Bone marrow (tissue), 2 donors: ENCODE measurements at places on chromosomes 16 and 17.

- no peak for DNase-seq
Observed at GRCh38 chr16:12729448-12729847, 74.2 kb downstream of the CPPED1 start.

- DNase-seq, result no peak
Observed at GRCh38 chr17:40859536-40859935, 7.5 kb downstream of the KRT12 start.

DNA sequence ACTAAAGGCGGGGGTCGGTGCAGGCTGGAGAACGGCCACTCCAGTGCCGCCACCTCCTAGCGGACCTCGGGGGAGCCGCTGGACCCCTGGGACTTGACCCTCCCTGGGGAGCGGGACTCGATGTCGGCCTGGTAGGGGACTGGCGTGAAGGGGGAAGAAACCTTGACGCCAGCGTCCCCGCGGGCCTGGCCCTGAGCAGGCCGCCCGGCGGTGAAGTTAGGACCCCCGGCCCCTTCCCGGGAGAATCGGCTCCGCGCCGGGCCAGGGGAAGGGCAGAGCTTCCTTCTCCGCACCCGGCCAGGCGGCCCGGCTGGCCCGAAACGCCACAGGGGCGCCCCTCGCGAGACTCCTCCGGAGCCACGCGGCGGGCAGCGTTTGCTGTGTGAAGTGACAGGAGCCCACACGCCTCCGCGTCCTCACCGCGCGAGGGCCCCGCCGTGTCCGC, 389 bp downstream of the DUS1L start:
- no peak for DNase-seq

DNA sequence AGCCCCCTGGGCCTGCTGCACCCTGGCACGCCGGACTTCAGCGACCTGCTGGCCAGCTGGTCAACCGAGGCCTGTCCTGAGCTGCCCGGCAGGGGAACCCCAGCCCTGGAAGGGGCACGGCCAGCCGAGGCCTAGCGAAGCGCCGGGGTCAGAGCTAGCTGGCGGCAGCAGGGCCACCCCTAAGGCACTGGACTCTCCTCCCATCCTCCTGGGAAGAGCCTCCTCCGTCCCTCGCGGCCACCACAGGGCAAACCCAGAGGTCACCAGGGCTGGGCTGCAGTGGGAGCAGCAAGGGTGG, 2.3 kb downstream of the PERCC1 start:
- DNase-seq, result no peak

- DNase-seq, result no peak
Observed at GRCh38 chr17:9509236-9509816, 66.3 kb downstream of the STX8 start.

- DNase-seq, result no peak
Observed at GRCh38 chr17:46739982-46740381, 78.5 kb downstream of the WNT3 start.

DNA sequence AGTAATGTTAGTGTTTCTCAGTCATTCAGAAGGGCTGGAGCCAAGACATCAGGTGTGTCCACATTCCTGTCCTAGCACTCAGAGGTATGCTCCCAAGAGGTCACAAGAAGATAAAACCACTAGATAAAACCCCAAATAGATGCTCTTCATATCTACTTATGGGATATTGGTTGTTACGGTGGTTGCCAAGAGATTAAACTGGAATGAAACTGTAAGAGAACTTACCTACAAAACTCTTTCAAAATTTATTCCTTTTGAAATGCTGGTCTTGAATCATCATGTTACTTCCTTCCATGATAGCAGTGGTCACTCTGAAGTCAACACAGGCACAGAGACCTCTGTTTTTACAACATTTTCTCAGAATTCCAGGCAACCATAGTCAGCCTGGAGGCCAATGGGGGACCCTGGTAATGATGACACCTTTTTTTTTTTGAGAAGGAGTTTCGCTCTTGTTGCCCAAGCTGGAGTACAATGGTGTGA, 122.4 kb upstream of the WSCD1 start:
- DNase-seq, result no peak

DNA sequence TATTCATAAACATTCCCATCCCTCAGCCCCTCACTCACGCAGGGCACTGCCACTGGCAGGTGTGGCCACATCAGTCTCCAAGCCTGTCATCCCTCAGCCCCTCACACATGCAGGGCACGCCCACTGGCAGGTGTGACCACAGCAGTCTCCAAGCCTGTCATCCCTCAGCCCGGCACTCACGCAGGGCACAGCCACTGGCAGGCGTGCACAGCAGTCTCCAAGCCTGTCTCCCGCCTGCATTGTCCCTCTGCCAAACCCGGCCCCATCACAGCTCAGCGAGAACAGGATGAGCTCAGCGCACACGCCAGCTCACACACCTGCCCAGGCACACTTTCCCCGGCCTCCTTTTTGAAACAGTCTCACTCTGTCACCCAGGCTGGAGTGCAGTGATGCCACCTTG, 11.4 kb upstream of the KREMEN2 start:
- DNase-seq, result no peak

DNA sequence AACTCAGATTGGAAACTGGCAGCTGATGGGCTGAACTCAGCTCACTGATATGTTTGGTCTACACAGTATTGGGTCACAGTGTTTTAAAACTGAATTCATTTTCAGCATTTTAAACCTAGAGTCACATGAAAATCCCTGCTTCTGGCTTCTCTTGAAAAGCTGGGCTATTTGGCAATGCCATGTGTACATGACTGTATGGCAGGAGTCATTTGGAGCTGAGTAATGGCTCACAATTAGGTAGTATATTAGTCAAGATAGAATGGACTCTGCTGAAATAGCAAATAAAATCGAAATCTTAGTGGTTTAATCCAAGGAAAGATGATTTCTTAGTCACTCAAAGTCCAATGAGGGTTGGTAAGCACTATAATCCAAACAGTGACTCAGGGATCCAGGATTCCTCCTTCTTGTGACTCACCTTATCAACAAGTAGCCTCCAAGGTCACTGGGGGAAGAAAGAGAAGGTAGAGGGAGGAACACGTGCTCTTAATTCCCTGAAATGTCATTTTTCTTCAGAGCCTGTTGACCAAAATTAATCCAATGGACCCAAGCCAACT, 13.9 kb upstream of the PMP22 start:
- no peak for DNase-seq

DNA sequence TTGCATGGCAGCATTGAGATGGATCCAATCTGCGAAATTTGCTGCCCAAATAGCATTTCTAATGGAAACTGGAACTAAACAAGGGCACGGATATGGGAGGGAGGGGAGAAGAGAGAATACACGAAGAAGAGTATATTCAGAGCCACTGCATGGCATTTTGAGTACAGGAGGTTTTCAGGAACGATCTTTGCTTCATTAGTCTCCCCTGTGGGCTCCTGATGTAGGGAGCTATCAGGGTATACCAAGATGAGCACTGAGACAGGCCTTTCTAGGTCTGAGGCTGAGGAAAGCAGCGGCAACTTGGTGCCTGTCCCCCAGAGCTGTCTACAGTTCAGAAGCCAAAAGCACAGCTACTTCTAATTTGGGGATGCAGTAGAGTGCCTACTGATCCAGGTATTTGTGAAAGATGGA, 257.7 kb upstream of the PMFBP1 start:
- no peak for DNase-seq

- DNase-seq, result no peak
Observed at GRCh38 chr17:28480799-28481571, 7.5 kb downstream of the SLC13A2 start.

DNA sequence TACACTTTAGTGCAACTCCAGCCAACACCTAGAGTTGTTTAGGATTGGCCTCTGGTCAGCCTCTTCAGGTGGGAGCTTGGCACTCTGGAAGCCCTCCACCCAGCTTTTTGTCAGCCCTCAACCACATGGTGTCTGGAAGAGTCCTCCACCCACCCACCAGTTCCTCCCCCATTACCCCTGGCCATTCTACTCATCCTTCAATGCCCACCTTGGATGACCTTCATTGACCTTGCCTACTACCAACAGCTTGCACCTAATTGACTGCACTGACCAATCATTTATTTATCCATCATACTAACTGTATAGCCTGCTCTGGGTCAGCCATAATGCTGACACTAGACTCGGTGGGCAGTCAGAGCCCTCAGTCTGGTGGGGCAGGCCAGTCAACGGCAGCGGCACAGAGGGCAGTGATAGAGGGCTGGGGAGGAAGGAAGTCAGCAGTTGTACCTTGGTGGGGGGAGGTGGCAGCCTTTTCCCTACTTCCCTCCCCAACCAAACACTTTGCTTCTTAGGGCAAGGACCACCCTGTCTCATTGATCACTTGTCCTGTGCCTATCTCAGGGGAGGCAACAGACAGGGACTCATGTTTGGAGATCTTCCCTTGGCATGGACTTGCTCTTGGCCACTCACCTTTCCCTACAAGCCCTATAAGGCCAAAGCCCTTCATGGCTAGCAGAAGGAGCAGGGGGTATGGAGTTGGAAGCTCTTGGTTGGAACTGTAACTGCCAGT, 29.3 kb downstream of the SLC13A5 start:
- no peak for DNase-seq

- DNase-seq, result no peak
Observed at GRCh38 chr17:35846055-35846809, 22.5 kb downstream of the HEATR9 start.

- no peak for DNase-seq
Observed at GRCh38 chr17:57902117-57902799, 52.4 kb upstream of the MRPS23 start.

GRCh38 chr16:31022544-31023251, 10.7 kb upstream of the STX4 start:
- DNase-seq, result no peak

DNA sequence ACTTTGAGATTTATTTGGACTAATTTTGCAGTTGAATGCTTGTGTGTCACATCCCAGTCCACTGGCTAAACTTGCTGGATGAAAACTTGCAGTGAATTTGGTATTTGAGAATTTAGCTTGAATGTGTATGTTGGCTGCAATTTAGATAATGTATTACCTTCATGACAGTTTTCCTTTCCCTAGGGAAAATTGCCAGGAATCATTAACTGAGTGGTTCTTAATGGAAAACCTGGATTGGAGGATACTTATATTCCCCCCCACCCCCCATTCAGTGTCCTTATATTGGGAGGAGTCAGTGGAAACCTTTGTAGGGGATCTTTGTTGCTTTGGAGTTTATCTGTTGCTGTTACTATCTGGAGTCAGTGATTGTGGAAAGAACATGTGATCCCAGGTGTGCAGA, 67.6 kb downstream of the KPNA2 start:
- no peak for DNase-seq

DNA sequence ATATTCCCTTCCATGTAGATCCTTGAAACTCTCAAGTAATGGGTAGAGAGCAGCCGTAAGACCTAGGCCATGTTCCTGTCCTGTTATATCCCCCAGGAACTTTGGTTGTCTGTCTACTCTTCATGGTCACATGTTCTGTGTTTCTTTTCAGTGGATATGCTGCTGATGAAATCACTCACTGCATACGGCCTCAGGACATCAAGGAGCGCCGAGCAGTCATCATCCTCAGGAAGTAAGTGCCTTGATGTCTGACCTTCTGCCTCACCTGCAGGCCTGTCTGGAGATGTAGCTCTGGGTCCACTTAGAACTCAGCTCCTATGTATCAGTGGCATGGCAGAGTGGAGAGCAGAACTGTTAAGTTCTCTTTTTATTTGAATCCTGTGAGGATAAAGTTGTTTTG, 11.2 kb downstream of the ALKBH5 start:
- no peak for DNase-seq

DNA sequence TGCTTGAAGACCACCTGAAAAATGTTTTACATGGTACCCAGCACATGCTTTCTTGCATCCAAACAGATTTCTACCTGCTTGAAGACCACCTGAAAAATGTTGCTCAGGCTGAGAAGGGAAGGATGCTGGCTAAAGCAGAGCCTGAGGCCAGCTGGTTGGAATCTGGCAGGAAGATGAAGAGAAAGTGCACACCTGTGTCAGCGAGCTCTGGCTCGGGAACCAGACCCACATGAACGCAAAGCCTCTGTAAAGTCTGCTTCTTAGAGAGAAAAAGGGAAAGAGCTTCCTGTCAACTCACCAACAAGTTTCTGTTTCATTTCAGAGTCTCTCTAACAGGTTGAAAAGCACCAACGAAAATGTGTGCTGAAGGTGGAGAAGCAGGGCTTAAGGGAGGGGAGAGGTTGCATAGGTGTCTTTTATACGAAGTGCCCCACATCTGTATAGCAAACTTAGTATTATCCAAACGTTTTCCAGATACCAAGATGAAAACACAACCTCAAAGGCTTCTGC, 226.0 kb downstream of the TOX3 start:
- no peak for DNase-seq

GRCh38 chr17:11944587-11944986, 52.7 kb downstream of the ZNF18 start:
- no peak for DNase-seq

DNA sequence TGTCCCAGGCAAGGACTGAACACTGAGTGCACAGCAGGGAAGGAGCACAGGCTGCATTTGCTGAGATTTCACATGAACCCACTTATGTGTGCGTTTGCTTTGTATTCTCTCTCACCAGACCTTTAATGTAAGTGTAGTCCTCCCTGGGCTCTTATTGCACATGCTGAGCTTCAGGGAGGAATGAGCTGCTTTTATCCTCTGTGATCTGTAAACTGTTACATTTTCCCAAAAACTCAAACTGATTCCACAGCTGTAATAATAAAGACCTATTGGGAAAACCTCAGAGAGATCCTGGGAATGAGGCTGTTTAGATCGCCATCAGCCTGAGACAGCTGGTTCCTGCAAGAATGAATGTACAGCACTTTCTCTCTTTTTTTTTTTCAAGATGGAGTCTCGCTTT, 53.6 kb upstream of the ADORA2B start:
- no peak for DNase-seq

- no peak for DNase-seq
Observed at GRCh38 chr16:85491798-85492294, 121.3 kb upstream of the GSE1 start.

DNA sequence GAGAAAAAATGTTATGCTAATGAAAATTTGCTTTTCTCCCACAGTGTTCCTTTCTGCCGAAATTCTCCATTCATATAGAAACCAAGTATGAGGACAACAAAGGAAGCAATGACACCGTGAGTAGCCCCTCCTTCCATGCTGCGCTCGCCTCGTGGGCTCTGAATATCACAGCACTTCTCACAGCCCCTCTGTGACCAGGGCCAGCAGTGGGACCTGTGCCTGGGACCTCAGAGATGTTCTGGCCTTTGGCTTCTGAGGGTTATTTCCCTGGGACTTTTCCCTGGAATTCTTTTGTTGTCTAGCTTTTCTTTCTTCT, 139.6 kb upstream of the NOL11 start:
- DNase-seq, result no peak

GRCh38 chr16:86786338-86786737, 208.0 kb downstream of the FOXL1 start:
- DNase-seq, result no peak

GRCh38 chr17:57331423-57331822, 75.1 kb downstream of the MSI2 start:
- no peak for DNase-seq

- no peak for DNase-seq
Observed at GRCh38 chr17:83133302-83134121, 54.1 kb downstream of the METRNL start.

DNA sequence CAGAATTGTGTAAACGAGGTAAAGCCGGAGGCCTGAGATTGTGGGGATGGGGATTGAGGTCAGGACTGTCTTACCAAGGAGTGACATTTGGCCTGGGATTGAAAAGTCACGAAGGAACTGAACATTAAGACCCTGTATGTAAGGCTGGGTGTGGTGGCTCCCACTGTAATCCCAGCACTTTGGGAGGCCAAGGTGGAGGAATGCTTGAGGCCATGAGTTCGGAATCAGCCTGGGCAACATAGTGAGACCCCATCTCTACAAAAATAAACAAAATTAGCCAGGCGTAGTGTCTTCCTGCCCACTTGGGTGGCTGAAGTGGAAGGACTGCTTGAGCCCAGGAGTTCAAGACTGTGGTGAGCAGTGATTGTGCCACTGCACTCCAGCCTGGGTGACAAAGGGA, 75.5 kb downstream of the JPH3 start:
- DNase-seq, result no peak

- no peak for DNase-seq
Observed at GRCh38 chr16:85924675-85925074, 25.7 kb downstream of the IRF8 start.
